Fibroblast of the aortic adventitia (primary cell): ENCODE measurements at places on chromosomes 2 and 18. TPM values are rescaled to one million over a fixed set of nuclear protein-coding genes. Genes with fewer than 3 reads are reported as not detected.

The SNORC gene
- 0.33 and 0.72 TPM in 2 replicates for total RNA-seq

DNA sequence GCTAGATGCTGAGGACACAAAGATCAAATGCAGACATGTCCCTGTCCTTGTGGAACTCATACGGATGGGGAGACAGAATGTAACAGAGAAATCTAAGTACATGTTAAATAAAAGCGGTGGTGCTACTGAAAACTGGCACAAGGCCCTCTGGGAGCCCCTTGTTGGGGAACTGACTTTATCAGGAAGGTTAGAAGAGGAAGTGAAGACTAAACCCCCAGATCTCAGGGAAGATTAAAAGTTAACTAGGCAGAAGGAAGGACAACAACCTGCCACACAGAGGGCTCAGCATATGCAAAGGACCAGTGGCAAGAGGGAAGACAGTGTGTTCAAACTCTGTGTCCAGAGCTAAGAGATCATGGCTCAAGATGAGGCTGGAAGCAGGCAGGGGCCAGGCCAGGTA is 4.8 kb downstream of the CACNB4 start:
- no peak for DNase-seq

- no peak for DNase-seq
Observed at GRCh38 chr2:48116497-48116896, 210.2 kb upstream of the FBXO11 start.

The DCDC2C gene
- total RNA-seq = not detected in 2 replicates

The MAP2 gene
- total RNA-seq = 2.1 and 26.5 TPM in 2 replicates

GRCh38 chr18:51537487-51537886 is 340.0 kb upstream of the MEX3C start:
- DNase-seq = peak; percentile 8

The VIL1 gene
- not detected in 2 replicates for total RNA-seq

The ZSWIM2 gene
- 0.18 TPM in 1 of 2 replicates, not detected in the other for total RNA-seq

- peak; percentile 86 for DNase-seq
Observed at GRCh38 chr2:121075006-121075551, 209.9 kb downstream of the TFCP2L1 start.

DNA sequence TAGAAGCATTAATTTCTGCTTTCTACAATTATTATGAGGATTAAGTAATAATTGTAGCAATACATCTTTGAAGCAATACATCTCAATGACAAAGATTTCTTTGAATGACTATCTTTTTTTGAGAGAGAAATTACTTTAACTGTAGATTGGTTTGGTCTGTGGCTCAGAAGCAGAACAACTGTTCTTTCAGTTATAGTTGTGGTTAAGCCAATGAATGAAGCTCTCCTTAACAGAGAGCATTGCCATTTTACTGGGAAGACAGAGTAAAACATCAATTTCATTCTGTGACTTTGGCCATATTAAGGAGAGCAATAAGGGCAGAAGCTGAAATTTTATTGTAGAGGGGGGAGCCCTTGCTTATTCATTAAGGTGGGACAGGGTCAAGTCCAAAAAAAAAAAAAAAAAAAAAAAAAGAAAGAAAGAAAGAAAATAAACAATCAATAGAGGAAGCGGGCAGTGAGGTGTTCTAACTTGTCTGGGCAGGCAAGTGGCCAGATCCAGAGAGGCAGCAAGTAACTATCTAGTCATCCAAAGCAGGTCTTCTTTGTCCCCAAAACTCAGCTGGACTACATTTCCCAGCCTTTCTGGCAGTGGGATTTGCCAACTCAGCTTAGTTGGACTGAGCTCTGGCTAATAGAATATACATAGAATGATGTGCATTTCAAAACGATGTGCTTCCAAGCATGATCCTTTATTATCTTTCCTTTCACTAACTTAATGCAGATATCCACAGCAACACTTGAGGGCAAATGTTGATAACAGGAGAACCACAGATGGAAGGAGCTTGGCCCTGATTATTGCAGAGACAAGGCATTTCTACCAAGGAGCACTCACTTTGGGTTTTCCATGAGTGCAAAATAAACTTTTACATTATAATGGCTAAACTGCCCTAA is 462.7 kb upstream of the CDH20 start:
- DNase-seq = no peak

DNA sequence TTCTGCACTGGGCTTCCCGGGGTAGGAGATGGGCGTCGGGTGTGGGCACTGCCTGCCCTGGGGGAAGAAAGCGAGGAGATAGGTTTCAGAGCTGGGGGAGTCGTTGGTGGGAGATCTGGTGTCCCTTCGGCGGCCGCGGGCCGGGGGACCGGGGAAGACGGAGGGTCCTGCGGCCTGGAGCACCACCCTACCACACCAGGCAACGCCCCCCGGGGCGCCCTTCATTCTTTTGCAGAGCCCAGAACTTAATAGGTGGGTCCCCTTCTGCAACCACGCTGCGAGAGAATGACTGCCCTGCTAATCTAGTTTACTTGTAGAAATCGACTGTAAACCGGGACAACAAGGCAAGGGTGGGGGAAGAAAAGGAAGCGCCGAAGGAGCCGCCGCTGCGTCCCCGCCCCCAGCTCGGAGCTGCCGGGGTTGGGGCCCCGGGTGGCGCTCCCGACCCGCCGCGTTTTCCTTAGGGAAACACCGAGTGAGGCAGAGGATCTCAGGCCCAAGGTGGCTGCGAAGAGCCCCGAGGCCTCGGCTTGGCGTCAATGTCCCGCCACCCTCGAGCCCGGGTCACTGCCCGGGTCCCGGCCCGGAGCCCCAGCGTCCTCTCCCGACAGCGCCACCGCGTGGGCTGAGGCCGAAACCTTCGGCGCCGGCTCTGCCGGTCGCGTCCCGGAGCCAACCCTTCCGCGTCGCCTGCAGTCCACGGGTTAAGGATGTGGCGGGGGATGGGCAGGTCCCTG is 5.4 kb upstream of the SATB2 start:
- peak; percentile 62 for DNase-seq

GRCh38 chr2:181483211-181483610 is 26.0 kb downstream of the ITGA4 start:
- DNase-seq = no peak

DNA sequence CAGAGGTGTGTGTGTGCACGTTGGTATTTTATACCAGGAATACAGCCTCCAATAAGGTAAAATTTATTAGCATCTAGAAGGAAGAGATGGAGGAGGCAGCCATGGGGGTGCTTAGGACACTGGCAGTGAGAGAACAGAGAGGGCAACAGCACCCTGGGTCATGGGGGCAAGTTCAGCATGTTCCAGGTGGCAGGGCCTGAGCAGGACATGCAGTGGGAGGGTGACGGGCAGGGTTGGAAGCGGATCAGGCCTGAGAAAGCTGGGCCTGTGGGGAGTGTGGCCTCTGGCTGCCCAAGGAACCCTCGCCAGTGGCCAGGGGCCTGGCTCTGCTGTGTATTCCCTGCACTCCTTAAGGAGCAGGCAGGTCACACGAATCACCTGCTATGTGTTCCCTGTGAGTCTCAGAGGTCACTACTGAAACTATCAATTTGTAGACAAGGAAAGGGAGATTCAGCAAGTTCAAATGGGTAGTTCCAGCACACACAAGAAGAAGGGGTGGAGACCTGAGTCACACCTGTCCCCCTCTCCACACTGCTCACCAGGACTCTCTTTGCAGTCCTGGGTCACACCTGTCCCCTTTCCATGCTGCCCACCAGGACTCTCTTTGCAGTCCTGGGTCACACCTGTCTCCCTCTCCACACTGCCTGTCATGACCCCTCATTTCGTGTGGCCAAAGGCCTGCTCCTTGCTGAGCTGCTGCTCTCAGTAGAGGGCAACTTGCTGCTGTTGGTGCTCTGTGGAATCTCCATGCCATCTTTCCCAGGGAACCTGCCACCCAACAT is 463.9 kb upstream of the HS6ST1 start:
- DNase-seq = no peak

The NMUR1 gene
- not detected in 2 replicates for total RNA-seq
